ENCODE measurements at places on chromosomes 11 and 22. TPM values are rescaled to one million over a fixed set of nuclear protein-coding genes. Genes with fewer than 3 reads are reported as not detected.

The ANAPC15 gene
- 30.8 TPM for polyA plus RNA-seq

The TRIM64C gene
- not detected for polyA plus RNA-seq

The B4GALNT4 gene
- 11.4 TPM for polyA plus RNA-seq

The C1QTNF4 gene
- 9.1 TPM for polyA plus RNA-seq

The BSCL2 gene
- polyA plus RNA-seq, result 16.5 TPM

The PLAAT2 gene
- not detected for polyA plus RNA-seq

The MS4A14 gene
- polyA plus RNA-seq, result 0.48 TPM

The SWAP70 gene
- 11.2 TPM for polyA plus RNA-seq
